Right ventricle myocardium inferior (tissue), 1 donor: ENCODE measurements at places on chromosomes 3 and 15. TPM values are rescaled to one million over a fixed set of nuclear protein-coding genes. Genes with fewer than 3 reads are reported as not detected.

- DNase-seq, result no peak
These were observed 21.6 kb downstream of the SHOX2 start for GRCh38 chr3:158084651-158085050.

DNA sequence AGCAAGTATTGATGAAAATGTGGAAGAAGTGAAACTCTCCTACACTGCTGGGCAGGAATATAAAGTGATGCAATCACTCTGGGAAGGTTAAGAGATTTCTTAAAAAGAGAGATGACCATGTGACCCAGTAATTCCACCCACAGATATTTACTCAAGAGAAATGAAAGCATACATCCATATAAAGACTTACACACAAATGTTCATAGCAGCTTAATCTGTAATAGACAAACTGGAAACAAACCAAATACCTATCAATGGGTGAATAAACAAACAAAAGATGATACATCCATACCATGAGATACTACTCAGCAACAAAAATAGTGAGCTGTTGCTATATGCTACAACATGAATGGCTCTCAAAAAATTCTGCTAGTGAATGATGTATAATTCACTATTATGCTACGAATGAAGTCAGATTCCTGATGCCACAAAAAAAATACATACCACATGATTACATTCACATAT, 463.3 kb downstream of the MAGI1 start:
- no peak for DNase-seq

- no peak for DNase-seq
These were observed 81.3 kb downstream of the APBA2 start for GRCh38 chr15:28967066-28967465.

- no peak for DNase-seq
These were observed 120.0 kb upstream of the FRMD4B start for GRCh38 chr3:69505770-69506407.

DNA sequence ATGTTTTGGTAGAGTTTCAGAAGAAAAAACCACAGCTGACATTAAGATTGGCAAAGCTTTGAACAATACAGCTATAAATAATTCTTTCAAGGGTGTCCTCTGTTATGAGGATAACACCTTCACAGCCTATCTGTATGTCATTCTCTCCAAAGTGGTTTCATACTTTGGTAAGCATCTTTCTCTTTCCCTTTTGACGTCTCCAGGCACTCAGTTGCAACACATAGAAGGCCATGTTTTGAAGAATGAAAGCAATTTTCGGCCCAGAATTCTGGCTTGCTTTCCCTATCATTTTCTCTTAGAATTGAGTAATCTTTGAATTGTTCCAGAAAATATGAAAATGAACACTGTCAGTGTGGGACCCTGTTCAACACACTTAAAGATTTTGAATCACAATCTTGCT, 200.0 kb upstream of the CBLB start:
- DNase-seq, result no peak

DNA sequence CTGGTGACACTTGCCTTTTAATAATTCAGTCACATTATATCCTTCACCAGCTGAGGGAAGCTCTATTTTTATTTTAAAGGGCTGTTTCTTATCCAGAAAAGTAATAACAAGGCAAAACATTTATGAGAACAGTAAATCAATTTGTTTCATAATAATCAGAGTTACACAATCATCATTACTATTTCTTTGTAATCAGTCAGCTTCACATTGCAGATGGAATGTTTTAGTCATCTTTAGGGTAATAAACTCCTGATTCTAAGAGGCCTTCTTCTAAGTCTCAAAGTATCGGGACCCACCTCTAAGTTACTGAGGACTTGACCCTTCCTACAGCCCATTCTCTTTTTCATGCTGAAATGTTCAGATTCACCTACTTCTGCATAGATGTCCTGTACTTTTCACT, 298.3 kb upstream of the TGFBR2 start:
- no peak for DNase-seq

Gene CYP1A2
- not detected for total RNA-seq

Gene DPPA2
- total RNA-seq, result not detected
